ENCODE measurements at places on chromosomes 12 and 14.

DNA sequence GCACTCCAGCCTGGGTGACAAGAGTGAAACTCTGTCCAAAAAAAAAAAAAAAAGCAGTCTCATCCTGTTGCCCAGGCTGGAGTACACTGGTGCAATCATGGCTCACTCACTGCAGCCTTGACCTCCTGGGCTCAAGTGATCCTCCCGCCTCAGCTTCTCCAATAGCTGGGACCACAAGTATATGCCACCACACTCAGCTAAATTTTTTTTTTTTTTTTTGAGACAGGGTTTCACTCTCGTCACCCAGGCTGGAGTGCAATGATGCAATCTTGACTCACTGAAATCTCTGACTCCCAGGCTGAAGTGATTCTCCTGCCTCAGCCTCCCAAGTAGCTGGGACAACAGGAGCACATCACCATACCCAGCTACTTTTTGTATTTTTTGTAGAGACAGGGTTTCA, 5.2 kb upstream of the CNPY2 start:
- DNase-seq, result no peak

DNA sequence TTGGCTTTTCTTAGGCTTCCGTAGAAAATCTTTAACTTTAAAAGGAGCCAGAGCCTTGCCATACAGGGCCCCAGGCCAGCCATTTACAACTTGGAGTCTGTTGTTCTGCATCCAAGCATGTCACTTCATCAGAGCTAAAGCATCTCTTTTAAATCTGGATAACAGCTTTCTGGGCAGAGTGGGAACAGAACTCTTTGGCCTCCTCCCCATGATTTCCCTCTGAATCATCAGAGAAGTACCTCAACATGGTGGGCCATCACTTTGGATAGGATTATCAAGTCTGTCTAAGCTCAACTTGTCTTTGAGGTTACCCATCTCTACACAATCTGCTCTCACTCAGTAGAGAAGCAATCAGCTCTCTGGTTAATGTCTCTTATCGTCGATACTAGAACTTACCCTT, 170.9 kb downstream of the SLC6A15 start:
- no peak for DNase-seq

DNA sequence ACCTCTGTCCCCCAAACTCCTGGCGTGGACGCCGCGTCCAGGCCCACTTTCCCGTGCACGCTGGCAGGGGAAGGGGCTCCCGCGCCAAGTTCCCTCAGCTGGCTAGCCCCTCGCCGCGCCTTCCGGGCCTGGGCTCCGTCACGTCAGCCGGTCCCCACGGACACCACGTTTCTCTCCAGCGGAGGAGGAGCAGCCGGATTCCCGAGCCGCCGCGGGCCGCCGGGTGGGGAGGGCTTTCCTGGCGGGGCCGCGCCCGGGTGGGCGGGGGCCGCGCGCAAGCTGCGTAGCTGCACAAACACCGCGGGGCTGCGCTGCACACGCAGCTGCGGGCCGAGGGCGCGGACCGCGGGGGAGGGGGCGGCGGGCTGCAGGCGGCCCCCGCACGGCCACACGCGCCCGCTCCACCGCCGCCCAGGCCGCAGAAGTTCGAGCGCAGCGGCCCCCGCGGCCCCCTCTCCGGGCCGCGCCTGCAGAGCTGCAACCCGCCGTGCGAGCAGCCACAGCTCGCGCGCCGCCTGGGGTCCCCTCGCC, 45.1 kb upstream of the PNMA1 start:
- peak; percentile 66 for DNase-seq

- no peak for DNase-seq
Measured at GRCh38 chr12:89280833-89281538, 71.3 kb downstream of the DUSP6 start.

- no peak for DNase-seq
Measured at GRCh38 chr12:128586451-128587029, 237.2 kb downstream of the SLC15A4 start.

DNA sequence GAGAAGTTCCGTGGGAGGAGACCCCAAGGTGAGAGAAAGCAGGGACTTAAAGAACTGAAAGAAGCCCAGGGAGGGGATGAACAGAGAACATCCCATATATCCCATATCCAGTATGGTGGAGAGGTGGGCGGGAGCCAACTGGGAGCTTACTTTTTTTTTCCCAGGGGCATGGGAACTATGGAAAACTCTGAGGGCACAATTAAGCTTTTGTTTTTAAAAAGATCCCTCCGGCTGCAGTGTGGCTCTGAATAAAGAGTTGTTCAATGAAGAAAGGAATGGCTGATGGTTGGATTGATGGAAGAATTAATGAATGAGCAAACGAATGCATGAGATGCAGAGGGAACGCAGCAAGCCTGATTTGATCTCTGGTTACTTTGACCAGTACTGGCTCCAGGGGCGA, 12.6 kb downstream of the NTF3 start:
- DNase-seq, result no peak

DNA sequence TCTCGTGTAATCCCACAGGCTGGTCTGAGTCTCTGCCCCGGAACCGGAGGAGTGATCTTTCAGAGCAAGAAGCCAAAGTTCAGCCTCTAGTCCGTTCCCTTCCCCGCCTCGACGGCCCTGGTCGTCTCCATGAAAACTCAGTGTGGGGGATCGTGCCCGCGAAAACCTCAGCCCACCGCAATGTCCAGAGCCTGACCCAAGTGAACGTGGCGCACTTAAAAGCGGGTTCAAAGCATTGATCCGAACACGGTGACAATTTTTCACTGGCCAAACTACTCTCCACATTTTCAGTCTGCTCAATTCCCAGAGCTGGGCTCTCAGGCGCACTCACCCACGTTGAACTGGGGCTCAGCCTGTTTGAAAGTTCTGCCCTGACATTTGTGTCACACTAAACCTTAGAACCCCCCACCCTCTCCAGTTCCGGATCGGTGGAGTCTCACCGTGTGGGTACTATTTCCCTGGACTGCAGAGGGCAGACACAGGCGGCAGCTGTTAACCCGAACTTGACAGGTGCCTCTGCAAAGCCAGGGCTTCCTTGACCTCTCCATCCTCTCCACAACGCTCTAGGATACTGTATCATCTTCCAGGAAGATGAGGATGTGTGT, 886 bp upstream of the PRICKLE1 start:
- peak; percentile 25 for DNase-seq

DNA sequence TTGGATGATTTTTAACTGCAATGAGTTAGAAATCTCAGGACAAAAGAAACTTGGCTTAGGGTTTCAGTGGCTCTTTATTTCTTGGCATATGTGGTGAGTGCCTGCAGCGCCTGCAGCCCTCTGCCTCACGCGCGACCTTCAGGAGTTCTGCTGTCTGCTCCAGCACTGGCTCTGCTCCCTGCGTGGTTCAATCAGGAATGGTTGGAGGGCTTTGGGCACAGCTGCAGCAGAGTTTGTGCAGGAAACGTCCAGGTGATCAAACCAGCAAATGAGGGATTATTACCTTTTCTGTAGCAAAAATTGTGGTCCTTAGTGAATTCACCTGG, 19.8 kb downstream of the PPM1H start:
- DNase-seq, result no peak

All from GM13976 (cell line).